C1 segment of cervical spinal cord (tissue), 14 donors: ENCODE measurements at places on chromosomes 7 and 10.

DNA sequence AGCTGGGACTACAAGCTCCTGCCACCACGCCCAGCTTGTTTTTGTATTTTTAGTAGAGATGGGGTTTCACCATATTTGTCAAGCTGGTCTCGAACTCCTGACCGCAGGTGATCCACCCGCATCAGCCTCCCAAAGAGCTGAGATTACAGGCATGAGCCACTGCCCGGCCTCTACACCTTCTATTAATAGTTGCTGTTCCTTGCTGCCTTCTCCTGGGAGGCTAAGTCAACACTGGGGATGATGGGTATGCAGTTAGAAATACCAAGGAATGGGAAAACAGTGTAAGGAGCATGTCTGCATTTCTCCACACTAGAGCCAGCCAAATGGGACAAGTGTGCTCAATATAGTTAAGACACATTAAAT, 97.3 kb upstream of the PDLIM1 start:
- DNase-seq, result no peak

- DNase-seq, result no peak
Observed at GRCh38 chr7:65269150-65269856, 104.4 kb upstream of the ZNF92 start.

- DNase-seq, result peak; percentile 5
Observed at GRCh38 chr10:119449760-119450461, 92.6 kb downstream of the RGS10 start.

DNA sequence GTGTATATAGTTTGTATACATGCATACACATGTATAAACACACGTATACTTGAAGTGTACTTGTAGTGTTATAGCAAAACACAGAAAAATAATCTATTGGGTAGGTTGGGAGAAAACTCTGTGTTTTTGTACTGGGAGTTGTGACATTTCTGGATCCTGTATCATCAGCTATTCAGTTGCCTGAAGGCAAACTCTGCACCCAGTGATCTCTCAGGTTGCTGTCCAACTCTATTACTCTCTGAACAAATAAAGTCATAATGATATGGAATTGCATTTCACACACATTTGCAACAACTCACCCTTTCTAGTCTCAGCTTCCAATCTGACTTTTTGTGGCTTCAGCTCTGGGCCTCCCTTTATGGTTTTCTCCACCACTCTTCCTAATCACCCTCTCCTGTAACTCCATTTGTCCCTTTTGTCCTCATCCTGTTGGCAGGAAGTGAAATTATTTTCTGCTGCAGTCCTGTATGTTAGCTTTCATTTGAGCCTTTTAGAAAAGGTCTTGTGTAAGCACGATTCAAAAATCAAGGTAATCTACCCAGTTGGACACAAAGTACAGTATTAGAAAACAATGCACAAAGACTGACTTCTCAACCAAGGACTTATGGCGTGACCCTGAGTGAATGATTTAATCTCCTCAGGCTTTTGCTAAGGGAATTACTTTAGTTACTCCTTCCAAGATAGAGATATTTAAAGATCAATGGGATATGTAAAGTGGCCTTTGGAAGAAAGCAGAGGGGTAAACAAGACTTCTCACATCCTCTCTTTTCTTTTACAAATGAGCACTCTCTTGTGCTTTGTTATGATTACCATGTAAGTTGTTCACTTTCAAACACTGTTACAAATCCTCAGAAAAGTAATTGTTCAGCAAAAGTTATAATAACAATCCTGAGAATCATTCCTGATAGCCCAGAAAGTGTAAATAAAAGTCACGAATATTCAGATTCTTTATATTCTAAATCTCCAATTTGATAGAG, 249.1 kb downstream of the KCND2 start:
- no peak for DNase-seq

DNA sequence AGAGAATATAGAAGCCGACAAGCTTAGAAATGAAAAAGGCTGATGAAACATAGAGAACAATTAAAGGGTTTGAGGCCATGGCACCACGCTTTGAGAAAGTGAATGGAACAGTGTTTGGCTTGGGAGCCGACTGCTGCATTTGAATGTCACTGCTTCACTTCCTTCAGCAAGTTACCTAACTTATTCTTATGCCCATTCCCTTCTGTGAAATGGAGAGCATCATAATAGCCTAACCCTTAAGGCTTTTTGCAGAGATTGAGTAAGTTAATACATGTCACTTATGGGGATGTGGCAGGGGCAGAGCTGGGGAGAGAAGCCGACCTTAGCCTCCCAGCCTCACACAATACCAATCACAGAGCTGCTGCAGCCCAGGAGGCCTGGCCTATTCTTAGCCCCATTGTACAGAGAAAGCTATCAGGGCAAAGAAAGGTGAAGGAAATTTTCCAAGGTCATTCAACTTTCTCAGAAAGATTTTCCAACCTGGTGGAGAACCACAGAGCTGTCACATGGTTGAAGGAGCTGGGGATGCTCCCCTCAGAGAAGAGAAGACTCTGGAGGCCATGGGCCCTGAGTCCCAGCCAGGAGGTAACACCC, 186.0 kb upstream of the GDF10 start:
- DNase-seq, result no peak

- DNase-seq, result no peak
Observed at GRCh38 chr7:91397612-91398011, 133.4 kb downstream of the FZD1 start.

DNA sequence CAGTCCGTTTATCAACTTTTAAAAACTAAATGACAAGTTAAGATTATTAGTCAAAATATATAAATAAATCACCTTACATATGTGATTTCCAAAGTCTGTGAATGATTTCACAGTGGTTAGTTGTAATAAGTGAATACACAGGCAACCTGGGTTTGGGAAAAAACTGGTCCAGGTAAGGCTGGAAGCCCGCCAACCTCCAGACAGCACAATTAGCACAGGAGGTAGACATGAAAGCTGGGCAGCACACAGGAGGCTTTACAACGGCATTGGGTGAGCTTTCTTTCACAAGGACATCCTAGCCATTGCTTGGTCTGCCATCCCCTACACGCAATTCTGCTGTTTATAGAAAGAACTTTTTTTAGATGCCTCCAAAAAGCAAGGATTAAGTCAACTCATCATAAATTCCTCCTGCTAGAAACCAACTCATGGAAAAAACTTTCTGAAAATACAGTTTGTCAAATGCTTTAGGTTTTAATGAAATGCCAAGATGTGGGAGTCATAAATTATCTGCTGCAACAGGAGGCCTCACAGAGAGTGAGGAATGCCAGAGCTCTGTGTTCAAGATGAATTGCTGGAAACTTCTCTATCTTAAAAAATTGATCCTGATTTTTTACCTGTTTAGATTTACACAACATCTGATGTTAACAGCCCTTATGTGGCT, 346.8 kb upstream of the NFE2L3 start:
- no peak for DNase-seq

DNA sequence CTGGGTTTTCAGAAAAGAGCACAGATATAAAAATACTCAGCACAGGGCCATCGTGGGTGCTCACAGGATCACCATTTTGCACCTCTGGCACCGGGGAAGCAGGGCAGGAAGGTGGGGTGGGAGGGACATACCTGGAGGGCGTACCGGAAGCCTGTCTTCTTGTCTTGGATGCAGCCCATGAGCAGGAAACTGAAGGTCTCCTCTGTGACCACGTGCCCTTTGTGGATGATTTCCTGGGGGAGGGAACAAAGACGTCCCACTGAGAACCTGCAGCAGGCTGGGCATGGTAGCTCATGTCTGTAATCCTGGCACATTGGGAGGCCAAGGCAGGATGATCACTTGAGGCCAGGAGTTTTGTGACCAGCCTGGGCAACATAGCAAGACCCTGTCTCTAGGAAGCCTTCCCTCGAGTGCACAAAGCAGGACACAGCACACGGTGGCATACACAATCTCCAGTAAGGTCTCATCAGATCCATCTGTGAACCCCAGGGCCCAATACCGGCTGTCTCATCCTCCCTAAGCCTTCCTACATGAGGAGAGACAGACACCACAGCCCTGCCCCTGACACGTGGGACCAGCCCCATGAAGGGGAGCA, 9.5 kb downstream of the PTCD1 start:
- DNase-seq, result no peak

DNA sequence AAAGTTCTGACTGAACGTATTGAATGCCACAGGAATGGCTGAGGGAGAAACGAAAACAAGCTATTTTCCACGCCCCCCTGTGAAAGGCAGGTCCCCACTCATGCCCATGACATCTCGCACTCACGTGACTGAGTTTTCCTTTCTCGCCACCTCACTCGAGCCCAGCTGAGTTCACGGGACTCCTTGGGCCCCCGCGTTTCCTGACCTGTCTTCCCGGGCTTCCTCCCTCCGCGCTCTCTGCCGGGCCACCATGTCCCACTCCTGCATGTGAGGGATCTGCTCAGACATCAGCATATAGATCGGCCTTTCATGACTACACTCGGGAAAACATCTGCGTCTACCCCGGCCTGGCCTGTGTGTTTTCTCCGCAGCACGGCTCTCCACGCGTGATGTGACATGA, 226.0 kb upstream of the ADARB2 start:
- DNase-seq, result no peak

GRCh38 chr7:134458806-134459698, at the start of gene AKR1B1:
Gene AKR1B1, minus strand, starts transcription at chr7:134459100. Its CDS starts 38 bp downstream, at chr7:134459062.
- DNase-seq, result peak; percentile 89

DNA sequence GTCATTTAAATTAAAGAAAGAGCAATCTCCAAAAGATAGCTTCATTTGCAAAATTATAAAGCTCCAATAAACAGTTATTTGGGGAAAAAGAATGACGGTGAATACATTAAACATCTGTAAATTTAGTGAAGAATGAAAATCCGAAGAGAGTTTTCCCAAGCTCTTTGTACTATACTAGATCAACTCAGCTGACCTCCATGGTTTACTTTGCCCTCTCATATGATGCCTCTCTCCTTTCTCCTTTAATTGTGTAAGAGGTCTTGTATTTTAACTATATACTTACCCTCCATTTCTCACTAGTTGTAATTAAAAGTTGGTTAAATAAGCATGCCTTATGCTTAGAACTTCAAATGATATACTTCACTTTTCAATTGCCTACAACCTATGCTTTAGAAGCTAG, 125.8 kb downstream of the CACNA2D1 start:
- DNase-seq, result no peak

DNA sequence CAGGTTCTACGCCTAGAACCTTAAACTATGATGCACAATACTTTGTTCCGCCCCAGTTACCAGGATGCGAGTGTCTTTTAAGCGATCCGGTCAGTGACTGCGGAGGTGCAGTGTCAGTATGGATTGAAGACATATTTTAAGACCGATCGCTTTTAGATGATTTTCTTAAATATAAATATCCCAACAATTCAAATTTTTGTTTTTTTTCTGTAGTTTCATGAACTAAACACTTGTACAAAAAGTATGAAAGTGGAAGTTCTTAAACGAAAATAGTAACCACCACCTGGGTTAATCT, 835 bp downstream of the COMMD3 start:
- no peak for DNase-seq

DNA sequence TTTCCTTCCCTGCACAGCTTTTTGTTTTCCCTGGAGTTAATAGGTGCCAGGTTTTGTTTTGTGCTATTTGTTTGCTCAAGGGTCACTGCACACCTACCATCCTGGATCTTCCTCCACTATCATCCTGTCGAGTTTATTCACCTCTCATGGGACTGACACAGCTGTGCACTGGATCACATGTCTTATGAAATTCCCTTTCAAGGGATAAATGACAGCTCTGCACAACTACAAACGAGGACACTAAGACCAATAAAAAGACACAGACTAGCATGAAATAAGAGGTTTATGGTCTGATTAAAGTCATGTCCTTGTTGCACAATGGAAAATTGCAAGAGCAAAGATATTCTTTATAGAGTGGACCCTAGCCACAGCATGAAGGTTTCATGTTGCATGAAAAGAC, 76.7 kb upstream of the SFMBT2 start:
- no peak for DNase-seq

DNA sequence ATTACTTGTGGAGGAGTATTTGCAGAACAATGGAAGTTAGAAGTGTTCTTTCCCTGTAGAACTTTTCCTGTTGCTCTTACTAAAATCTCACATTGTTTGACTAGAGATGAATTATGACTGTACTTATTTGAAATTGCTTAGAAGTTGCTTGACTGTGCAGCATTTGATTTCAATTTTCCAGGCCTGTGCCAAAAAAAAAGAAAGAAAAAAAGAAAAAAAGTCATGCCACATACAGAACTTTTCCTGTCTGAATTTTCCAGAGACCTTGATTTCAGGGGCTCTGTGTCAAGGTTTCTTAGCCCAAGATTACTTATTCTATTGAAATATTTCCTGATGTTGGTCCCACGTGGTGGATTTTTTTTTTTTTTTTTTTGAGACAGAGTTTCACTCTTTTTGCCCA, 3.5 kb upstream of the FAM171A1 start:
- DNase-seq, result no peak

DNA sequence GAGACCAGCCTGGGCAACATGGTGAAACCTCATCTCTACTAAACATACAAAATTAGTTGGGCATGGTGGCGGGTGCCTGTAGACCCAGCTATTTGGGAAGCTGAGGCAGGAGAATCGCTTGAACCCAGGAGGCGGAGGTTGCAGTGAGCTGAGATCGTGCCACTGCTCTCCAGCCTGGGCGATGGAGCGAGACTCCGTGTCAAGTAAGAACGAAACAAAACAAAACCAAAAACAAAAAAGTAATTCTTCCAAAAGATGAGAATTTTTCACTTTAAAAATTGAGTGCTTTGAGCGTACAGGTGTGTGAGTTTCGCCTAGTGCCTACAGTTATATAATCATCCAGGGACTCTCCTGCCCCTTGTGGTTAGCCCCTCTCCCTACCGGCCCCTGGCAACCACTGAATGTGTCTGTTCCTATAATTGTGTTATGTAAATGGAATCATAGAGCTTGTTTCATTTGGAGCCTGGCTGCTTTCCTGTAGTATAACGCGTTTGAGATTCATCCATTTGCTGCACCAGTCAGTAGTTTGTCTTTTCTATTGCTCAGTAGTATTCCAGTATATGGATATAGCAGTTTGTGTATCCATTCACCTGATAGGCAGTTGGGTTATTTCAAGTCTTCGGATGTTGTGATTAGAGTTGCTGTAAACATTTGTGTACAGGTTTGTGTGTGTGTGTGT, 80.0 kb downstream of the RBM33 start:
- DNase-seq, result no peak

GRCh38 chr10:101902032-101902819, 58.6 kb upstream of the KCNIP2 start:
- DNase-seq, result no peak

GRCh38 chr10:69579464-69580060, 6.3 kb upstream of the NEUROG3 start:
- no peak for DNase-seq
